Hepatic stellate cell (primary cell): ENCODE measurements at places on chromosomes 7 and 10.

- DNase-seq: no peak
These were observed 394.7 kb downstream of the AUTS2 start for GRCh38 chr7:69992938-69993337.

DNA sequence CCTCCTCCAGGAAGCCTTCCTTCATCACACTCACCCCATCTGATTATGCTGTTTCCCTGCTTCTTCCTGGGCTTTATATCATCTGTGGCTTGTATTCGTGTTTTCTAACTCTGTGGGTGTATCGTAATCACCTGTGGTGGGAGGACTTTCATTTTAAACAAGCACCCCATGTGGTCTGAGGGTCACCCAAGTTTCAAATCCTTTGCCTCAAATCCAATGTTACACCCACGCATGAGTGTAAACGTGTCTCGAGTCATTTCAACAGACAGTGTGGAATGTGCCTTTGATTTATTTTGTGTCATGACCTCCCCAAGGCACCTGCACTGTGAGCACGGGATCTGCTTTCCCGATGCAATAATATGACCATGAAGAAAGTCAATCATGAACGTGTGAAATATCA, 17.5 kb upstream of the LYZL2 start:
- DNase-seq: no peak

GRCh38 chr10:70688828-70689227, 16.5 kb downstream of the ADAMTS14 start:
- no peak for DNase-seq

- DNase-seq: no peak
These were observed 71.2 kb upstream of the TRIM24 start for GRCh38 chr7:138388673-138389491.

DNA sequence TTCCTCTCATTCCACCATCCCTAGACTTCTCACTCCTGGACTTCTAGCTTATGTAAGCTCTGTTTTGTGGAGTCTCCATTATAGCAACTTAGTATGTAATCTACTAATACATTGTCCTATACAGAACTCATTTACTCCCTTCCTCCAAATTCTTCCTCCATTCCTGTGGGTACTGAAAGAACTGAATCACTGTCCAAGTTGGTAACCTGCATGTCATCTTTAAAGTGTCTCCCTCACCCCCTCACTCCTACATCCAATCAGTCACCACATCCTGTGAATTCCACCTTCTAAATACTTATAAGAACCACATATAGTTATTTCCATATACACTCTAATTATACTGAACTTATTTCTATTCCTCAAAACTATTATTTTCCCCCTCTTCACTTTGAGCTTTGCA, 20.3 kb downstream of the AASS start:
- no peak for DNase-seq

DNA sequence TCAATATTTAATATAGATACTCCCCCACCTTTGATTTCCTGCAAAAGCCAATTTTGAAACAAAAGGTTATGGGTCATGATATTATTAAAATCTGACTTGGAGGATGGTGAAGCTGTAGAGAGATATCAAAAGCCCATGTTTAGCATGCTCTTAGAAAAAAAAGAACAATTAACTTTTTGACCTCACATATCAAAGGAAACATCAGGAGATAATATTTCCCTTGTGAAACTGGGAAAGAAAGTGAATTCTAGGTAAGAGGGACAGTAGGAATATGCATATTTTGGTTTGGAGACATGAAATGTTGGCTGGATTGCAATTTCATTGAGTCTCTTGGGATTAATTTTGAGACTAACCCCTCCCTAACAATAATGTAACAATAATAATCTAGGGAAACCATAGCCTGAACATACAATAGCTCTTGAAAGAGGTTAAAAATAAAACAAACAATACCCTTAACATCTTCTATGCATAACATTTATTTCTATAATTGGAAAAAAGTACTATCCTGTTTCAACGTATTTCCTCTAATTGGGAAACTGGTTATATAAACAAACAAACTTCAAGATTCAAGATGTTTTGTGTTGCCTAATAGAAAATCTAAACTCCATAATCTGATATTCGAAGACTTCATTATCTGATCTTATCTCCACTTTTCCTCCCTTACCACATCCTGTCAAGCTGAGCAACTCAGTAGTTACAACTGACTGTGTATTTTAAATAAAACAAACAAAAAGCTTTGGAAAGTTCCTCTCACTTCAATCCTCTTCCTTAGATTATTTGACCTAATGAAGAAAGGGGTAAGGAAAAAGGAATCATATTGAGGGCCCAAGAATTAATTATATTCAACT, 14.8 kb downstream of the TMEM26 start:
- peak; percentile 14 for DNase-seq

GRCh38 chr7:13017333-13017857, 330.0 kb downstream of the ARL4A start:
- peak; percentile 17 for DNase-seq

- peak; percentile 17 for DNase-seq
These were observed 830 bp downstream of the MET start for GRCh38 chr7:116672596-116673456.

- DNase-seq: no peak
These were observed 36.7 kb downstream of the MTERF1 start for GRCh38 chr7:91843831-91844230.

DNA sequence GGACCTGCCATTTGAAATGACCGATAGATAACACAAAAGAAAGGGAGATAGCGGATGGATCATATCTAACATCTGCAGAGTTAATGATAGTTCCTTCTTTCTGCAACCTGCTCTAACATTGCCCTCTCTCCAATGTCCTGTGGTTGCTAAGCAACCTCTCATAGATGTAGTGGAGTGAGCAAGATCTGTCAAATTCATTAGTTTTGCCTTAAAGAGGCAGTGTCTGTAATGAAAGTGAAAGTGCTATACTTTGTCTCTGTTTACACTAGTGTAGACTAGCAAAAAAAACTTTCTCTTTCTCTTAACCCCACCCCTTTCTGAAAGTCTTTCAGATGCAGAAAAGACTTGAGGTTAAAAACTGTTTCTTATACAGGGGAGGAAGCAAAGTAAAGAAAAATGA, 1196.9 kb downstream of the SORCS3 start:
- no peak for DNase-seq

DNA sequence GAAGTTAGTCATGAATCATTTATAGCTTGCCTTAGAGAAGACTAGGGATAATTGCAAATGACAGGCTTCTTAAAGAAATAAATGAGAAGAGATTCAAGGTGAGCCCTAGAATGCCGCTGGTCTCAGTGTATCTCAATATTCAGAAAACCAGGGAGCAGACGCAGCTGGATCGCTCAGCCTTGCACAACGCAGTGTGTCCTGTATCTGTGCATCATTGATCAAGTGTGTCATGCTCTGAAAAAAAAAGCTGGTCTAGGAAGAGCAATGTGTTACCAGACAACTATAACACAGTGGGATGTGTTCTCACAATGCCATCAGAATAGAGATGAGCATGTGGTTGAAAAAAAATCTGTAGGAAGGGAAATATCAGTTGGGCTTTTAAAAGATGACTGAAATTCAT, 230.1 kb downstream of the CALN1 start:
- DNase-seq: no peak

- no peak for DNase-seq
These were observed 27.2 kb downstream of the TAS2R41 start for GRCh38 chr7:143504937-143505297.

- no peak for DNase-seq
These were observed 227.2 kb upstream of the KLF14 start for GRCh38 chr7:130961128-130961601.

DNA sequence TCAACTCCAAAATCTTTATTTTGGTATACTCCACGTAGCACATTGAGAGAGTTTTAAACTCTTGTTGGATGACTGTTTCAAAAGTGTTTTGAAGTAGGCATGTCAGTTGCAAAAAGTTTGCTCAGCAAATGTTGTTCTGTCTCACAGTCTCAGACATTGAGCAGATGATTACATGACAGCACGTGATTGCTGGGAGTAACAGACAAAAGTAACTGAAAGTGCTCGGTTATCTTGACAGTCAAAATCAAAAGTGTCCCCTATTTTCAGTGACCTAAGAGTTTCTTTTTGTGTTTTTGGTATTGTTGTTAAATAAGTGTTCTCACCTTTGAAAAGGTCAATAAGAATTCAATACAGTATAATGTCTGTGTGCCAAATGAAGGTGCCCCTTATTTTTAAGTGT, 84.3 kb downstream of the CFTR start:
- no peak for DNase-seq

- DNase-seq: peak; percentile 65
These were observed 154.8 kb upstream of the PRR15 start for GRCh38 chr7:29408841-29409243.

GRCh38 chr10:77670817-77671443, 33.3 kb upstream of the KCNMA1 start:
- no peak for DNase-seq

DNA sequence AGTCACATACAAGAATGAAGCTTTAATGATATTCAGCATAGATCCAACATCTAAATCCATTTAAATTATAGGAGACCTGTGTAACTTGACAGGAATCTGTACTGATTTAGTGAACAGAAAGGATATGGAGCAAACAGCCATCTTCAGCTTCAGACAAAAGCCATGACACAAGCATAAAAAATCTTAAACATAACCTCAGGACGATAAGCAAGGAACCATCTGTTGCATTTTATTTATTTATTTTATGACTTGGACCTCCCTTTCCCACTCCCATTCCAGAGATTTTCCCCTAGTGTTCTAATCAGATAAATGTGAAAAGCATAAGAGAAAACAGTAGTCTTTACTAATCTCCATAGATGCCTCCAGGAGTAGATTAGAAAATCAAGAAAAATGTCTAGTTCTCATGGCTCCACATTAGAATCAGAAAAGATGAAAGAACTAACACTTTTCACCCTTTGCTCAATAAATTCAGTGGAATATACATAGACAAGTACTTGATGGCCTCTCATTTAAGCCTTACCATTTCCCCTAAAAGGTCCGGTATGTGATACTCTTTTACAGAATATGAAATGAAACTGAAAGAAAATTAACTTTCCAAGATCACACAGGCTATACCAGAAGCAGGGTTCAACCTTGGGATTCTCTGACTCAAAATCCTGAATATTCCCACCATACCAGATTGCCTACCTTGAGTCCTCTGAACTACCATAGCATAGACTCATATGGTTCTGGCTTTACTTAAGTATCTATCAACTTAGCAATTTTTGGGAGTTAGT, 15.2 kb downstream of the CACNA2D1 start:
- DNase-seq: peak; percentile 48

DNA sequence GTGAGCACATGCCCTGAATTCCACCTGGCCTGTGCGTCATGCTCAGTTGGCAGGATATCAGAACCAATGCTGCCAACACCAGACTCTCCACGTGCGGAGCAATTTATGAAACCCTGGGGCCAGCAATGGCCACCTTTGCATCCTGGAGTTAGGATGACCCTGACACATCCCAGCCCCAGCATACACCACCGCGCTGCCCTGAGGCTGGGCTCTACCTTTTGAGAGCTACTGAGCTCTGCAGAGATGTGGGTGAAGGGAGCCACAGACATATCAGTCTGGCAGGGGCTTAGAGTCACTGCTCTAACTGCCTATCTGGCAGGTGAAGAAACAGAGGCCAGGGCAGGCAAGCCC, 41.9 kb downstream of the SYPL1 start:
- no peak for DNase-seq

GRCh38 chr7:149624006-149624405, 126.4 kb upstream of the ZNF746 start:
- DNase-seq: peak; percentile 25

DNA sequence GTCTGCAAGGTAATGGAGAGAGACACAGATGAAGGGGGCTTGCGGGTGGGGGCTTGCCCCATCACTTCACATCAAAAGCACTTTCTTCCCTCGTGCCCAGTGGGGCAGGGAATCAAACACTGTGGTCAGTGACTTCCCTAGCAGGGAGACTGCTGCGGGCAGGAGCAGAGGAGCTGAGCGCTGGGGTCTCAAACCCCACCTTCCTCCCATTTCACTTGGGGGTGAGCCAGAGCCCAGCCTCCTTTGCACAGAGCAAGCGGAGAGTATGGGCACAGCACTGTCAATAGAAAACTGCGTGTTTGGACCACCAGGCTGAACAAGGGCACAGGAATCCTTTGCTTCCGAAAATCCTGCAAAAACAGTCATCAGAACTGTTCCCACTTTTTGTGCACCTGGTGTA, 355.8 kb upstream of the MKI67 start:
- DNase-seq: no peak

DNA sequence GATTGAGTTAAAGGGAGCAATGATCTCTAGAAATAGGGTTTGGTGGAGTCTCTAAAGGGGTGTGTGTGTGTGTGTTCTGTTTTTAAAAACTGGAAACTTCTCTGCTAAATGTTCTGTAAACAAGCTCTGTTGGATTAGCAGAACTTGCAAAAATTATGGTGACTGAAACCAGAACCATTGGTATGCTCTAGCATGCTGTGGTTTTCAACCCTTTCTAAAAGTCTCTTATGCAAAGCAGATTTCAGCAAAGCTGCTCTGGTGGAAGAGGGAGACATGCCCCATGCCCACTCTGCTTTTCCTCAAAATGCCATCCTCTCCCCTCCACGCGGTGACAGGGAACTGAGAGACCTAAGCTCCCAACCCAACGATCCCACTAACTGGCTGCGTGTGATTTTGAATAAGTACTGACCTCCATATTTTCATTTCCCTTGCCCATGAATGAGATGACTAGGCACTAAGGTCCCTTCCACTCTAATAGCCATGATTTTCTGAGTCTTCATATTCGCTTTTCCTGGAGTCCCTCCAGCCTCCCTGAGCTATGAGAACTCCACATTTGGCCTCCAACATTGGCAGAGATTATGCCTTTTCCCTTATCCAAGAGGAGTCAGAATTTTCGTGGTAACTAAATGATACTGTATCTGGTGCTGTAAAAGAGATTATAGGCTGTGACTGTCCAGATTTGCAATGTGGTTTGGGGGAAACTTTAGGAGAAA, 117.3 kb upstream of the PALS2 start:
- DNase-seq: no peak

- DNase-seq: no peak
These were observed 6.2 kb downstream of the SLC26A4 start for GRCh38 chr7:107666790-107667189.

GRCh38 chr10:2469802-2470201, 597.5 kb upstream of the PFKP start:
- DNase-seq: no peak

- no peak for DNase-seq
These were observed 46.7 kb downstream of the NKX6-2 start for GRCh38 chr10:132739225-132739613.

- DNase-seq: peak; percentile 86
These were observed 73.3 kb upstream of the RHEB start for GRCh38 chr7:151592868-151593486.

GRCh38 chr7:157892751-157893523, 556.1 kb downstream of the DNAJB6 start:
- DNase-seq: no peak

GRCh38 chr10:114874827-114875411, 53.3 kb downstream of the FHIP2A start:
- DNase-seq: no peak

GRCh38 chr10:60236869-60237524, 152.7 kb downstream of the ANK3 start:
- DNase-seq: peak; percentile 39
